ENCODE measurements at places on chromosomes 7 and 10.

DNA sequence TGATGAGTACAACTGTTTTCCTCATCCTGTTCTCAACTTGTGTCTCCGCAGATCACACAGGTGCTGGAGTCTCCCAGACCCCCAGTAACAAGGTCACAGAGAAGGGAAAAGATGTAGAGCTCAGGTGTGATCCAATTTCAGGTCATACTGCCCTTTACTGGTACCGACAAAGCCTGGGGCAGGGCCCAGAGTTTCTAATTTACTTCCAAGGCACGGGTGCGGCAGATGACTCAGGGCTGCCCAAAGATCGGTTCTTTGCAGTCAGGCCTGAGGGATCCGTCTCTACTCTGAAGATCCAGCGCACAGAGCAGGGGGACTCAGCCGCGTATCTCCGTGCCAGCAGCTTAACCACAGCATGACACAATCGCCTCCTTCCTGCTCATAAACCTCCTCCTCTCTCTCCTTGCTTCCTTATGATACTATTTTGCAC lies 126.7 kb upstream of the PRSS58 start:
- peak; percentile 34 for DNase-seq

DNA sequence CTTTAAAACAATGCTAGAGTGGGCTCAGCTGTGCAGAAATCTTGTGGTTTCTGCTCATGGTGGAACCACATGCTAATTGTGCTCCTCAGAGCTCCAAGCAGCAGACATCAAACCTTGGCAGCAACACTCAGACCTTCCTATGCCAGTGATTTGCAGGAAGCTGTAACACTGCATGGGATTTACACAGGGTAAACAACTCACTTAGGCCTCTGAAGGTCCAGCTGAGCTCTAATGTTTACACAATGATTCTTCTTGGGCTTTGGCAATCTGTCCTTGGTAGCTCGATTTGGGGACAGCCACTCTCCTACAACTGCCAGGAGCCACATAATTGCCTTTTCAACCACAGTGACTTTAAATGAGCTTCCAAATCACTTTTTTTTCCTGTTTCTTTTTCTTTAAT lies 97.7 kb upstream of the PDLIM1 start:
- no peak for DNase-seq

DNA sequence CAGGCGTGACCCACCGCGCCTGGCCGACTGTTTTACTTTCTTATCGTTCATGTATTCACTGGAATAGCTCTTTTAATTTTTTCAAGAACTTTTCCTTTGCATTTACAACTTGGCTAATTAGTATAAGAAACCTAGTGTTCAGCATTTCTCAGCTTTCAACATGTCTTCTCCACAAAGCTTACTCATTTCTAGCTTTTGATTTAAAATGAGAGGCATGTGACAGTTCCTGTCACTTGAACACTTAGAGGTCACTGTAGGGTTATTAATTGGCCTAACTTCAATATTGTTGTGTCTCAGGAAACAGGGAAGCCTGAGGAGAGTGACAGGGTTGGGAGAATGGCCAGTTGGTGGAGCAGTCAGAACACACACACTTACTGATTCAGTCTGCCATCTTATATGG lies 125.1 kb upstream of the GPR22 start:
- no peak for DNase-seq

GRCh38 chr10:75712242-75712880 lies 280.9 kb downstream of the LRMDA start:
- DNase-seq, result no peak

- DNase-seq, result no peak
Measured at GRCh38 chr7:34104992-34105391, 199.7 kb downstream of the BMPER start.

- no peak for DNase-seq
Measured at GRCh38 chr7:43232366-43232765, 119.9 kb downstream of the HECW1 start.

DNA sequence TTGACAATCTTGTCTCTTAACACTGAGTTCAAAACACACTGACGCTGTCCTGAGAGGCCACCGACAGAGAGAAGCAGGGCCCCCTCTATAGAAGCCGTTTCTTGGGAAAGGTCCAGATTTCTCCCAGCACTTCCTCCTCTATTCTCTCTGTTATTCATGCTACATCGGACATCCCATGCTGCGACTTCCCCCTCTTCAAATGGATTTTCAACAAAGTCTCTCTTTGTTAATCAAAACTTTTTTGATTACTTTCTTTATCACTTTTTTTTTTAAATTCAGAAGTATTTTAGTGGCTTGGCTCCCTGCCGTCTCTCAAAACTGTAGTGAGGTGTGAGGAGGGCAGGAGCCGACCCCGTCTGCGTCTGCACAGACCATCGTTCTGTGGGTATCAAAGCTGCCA lies 298.9 kb upstream of the PITRM1 start:
- DNase-seq, result no peak

GRCh38 chr7:3683546-3684539 lies 382.8 kb downstream of the SDK1 start:
- DNase-seq, result no peak

GRCh38 chr7:143016996-143017395 lies 9.9 kb downstream of the OR9A2 start:
- no peak for DNase-seq

GRCh38 chr10:48455055-48455391 lies 148.5 kb downstream of the MAPK8 start:
- DNase-seq, result no peak

DNA sequence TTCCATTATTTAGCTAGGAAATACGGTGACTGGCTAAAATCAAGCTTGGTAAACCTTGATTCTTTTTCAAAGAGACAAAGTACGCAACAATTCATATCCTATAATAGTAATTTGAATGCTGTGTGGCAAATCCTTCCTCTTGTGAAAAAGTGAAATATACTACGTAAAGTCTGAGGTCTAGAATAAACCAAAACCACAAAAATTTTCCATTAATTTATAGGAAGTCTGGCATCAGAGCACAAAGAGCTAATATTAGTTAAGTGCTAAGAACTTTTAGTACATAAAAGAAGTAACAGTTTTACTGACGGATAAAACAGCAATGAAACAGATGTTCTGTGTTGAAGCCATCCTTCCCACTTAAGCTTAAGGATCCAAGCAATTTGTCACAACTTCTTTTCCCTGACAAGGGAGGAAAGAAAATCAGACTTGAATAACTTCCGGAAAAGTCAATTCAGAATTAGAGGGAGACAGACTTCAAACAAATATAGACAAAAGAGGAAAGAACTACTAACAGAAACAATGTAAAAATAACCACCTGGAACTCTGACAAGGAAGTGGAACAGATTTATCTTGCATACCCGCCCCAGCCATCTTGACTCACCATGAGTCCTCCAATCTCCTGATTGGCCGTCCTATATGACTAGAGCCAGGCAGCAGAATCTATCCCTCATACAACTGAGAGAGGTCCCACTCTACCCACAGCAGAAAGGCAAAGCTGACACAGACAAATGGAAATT lies 34.6 kb downstream of the RHEB start:
- no peak for DNase-seq

DNA sequence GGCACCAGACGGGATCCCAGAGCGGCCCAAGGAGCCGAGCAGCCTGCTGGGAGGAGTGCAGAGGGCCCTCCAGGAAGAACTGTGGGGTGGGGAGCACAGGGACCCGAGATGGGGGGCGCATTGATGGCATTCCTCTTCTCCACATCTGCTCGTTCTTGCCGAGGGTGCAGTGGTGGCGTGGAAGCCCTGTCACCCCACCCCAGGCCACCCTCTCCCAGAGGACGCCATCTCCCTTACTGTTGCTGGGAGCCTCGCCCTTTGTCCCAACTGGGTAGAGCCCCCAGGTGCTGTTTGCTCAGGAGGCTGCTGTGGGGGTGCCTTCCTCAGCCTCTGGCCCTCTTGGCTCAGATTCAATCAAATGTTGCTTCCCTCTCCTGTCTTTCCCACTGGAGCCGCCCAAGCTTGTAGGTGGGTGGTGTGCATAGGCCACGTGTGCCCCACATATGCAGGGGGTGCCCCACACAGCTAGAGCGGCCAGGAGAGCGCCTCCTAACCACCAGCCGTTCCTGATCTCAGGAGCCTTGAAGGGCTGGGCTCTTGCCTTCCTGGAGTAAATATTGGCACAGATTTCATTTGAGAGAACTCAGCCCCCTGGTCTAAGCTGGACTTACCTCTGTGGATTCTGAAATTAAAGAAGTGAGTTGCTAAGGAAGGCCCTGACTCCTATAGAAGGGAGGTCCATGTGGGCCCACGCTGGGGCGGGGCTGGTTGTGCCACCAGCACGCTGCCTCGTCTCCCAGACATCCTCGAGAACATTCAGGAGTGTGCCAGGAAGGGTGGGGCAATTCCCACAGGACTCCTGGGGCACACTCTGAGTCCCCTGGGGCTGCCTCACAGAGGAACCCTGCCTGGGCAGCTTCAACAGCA lies 39.2 kb downstream of the ZNF467 start:
- DNase-seq, result no peak
